Mucosa of gallbladder (tissue), 1 donor: ENCODE measurements at places on chromosomes 16 and 17.

- DNase-seq = peak; percentile 68
Observed at GRCh38 chr16:3654249-3654991, at the start of gene DNASE1. Gene DNASE1, plus strand, starts transcription at chr16:3654691. Its CDS starts 683 bp downstream, at chr16:3655374.

- DNase-seq = no peak
Observed at GRCh38 chr16:69412287-69412686, 12.1 kb upstream of the CYB5B start.

- DNase-seq = no peak
Observed at GRCh38 chr17:633133-633532, 81.5 kb downstream of the VPS53 start.

DNA sequence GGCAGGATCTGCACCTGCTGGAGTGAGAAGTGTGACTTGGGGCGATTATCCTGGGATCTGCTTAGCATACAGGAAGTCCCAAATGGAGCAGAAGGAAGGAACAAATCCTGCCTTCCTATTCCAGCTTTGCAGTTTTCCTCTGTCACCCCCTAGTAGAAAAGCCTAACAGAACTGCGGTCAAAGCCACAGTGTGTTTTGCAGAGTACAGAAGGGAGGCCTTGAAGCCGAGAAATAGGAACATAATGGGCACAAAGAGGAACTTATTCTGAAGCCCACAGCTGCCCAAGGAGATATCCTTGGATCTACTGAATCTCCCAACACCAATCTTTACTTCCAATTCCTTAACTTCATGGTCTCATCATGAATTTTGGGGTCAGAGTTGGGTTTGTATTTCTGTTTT lies 8.5 kb downstream of the KRTAP1-5 start:
- DNase-seq = no peak
